ENCODE measurements at places on chromosomes 11 and 22. TPM values are rescaled to one million over a fixed set of nuclear protein-coding genes. Genes with fewer than 3 reads are reported as not detected.

LINC01488 gene
- total RNA-seq = not detected

PTPRCAP gene
- 0.19 TPM for total RNA-seq

HEPN1 gene
- total RNA-seq = not detected

CASP12 gene
- under 0.01 TPM for total RNA-seq

SCGB2A2 gene
- not detected for total RNA-seq

TOM1 gene
- total RNA-seq = 19.2 TPM

ZFPL1 gene
- total RNA-seq = 23.4 TPM

VPS37C gene
- 5.9 TPM for total RNA-seq

TMEM191B gene
- total RNA-seq = 0.77 TPM

ANO9 gene
- total RNA-seq = not detected

MPEG1 gene
- total RNA-seq = not detected

ARHGAP8 gene
- total RNA-seq = 0.28 TPM

POTEH gene
- not detected for total RNA-seq

VSIG10L2 gene
- not detected for total RNA-seq

PISD gene
- 49.3 TPM for total RNA-seq

HBG2 gene
- not detected for total RNA-seq

ANKK1 gene
- not detected for total RNA-seq

MIAT gene
- total RNA-seq = 1.1 TPM

KCNQ1OT1 gene
- 1.5 TPM for total RNA-seq

TMEM121B gene
- under 0.01 TPM for total RNA-seq

CLDN5 gene
- total RNA-seq = 2.8 TPM
